Activated CD4-positive, alpha-beta T cell treated with anti-CD3 and anti-CD28 coated beads, Interleukin-10, Interleukin-2, amounts not matched to agents 100 ng/mL and 50 ng/mL, durations not matched to agents 16 hours and 8 hours (primary cell): ENCODE measurements at places on chromosomes 4 and X.

GRCh38 chrX:15645266-15645665 is 19.3 kb downstream of the CLTRN start:
- DNase-seq, result no peak

DNA sequence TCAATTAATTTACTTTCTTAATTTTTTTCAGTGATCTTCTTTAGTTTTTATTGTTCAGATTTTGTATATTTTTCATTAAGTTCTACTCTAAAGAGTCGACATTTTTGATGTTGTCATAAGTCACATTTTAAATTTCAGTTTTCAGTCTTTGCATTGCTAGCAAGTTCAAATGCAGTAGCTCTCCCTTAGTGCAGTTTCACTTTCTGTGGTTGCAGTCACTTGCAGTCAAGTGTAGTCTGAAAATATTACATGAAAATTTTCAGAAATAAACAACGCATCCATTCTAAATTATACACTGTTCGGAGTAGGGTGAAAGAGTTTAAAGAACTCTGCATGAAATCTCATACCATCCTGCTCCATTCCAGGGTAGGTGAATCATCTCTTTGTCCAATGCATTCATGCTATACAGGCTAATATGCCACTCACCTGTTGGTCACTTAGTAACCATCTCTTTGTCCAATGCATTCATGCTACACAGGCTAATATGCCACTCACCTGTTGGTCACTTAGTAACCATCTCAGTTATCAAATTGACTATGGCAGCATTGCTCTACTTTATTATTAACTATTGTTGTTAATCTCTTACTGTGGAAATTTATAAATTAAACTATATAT is 356.9 kb downstream of the STPG2 start:
- DNase-seq, result no peak

GRCh38 chrX:78822157-78822690 is 74.7 kb downstream of the LPAR4 start:
- DNase-seq, result no peak

DNA sequence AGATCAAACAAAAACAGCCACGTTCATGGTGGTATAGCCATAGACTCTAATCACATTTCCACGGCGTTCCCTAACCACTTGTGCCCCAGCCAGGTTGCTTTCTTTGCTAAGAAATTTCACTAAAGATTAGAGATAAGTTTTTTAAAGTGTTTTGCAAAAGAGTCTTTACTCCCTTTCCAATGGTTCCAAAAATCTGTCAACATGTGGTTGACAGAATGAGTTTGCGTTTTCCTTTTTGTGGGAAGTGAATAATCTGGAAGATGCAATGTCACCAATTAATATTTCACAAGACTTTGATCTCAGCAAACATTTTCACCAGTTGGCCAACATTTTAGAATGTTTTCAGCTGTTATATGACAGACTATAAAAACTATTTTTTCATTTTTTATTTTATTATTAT is 35.3 kb downstream of the CXCL1 start:
- no peak for DNase-seq

DNA sequence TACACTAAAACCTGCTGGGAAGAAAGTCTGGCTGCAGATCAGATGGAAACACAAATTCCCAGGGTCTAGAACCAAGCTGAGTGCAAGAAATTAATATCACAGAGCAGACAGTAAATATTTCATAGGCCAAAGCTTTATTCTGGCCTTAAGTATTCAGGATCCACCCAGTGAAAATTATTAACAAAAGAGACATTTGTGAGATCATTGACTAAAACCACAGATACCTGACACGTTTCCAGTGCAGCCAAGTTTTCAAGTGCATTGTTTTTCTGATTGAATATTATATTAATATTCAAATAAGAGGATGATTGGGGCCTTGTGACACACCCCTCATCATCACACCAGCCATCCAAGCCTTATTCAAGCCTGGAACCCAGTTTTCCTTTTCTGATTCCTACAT is 10.3 kb downstream of the ELOVL6 start:
- DNase-seq, result no peak

DNA sequence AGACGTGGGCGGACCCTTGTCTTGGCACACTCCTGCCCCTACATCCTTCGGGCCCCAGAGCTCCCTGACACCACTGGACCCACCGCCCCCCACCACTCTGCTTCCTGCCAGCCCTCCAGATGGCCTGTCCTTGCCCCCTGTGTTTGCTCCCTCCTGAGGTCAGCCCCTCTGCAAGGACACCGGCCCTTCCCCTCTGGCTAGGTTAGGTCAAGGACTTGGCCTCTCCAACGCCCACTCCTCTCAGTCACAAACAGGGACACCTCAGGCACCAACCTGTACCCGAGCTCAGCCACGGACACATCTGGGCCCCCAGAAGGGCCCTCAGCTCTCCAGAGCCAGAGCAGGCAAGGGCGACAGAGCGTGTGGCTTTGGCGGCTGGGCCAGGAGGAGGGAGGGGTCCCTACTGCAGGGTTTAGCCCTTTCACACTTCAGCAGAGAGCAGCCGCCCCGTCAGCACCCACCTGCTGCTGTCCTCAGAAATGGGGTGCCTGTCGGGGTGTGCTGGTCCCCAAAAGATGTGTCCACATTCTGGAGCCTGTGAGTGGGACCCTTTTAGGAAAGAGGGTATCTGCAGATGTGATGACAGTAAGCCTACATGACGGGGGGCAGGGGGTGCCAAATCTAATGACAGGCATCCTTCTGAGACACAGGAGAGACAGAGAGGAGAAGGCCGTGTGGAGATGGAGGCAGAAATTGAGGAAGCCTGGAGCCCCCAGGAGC is 23.5 kb upstream of the DUSP9 start:
- no peak for DNase-seq

DNA sequence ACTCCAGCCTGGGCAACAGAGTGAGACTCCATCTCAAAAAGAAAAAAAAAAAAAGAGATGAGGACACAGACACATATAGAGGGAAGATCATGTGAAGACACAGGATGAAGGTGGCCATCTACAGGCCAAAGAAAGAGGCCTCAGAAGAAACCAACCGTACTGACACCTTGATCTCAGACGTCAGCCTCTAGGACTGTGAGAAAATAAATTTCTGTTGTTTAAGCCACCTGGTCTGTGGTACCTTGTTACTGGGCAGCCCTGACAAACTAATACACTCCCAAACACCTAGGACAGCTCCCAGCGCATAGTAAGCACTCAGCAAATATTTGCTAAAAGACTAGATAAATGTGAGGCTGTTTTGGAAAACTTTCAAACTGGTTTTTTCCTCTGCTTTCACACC is 59.2 kb upstream of the SMIM10 start:
- no peak for DNase-seq

DNA sequence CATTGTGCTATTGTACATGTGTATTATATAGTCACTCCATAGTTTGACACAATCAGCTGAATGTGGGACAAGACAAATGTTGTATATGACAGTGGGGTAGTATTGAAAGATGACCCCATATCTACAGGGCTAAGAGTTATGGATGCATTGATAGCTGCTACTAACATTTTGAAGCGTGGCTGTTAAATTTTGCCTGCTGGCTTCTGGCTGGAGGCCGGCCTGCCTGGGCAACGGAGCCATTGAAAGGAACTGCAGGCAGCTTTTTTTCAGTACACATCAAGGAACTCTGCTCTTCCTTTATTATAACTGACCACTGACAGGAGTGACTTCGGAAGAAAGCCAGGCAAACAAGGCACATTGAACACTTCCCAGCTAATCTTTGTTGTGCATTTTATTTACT is 76.1 kb upstream of the TMEM33 start:
- no peak for DNase-seq

- DNase-seq, result no peak
Measured at GRCh38 chrX:56099271-56099670, 132.9 kb upstream of the KLF8 start.

GRCh38 chr4:8307121-8307520 is 37.6 kb downstream of the HTRA3 start:
- no peak for DNase-seq

GRCh38 chr4:159220353-159220752 is 117.5 kb downstream of the RAPGEF2 start:
- no peak for DNase-seq

GRCh38 chr4:152187693-152188092 is 348.2 kb downstream of the FBXW7 start:
- DNase-seq, result no peak

GRCh38 chr4:157754410-157754809 is 418.4 kb downstream of the GASK1B start:
- DNase-seq, result no peak

- no peak for DNase-seq
Measured at GRCh38 chr4:107693132-107693531, 26.9 kb downstream of the PAPSS1 start.

- DNase-seq, result peak; percentile 76
Measured at GRCh38 chrX:69163936-69164741, 1.1 kb downstream of the PJA1 start.

DNA sequence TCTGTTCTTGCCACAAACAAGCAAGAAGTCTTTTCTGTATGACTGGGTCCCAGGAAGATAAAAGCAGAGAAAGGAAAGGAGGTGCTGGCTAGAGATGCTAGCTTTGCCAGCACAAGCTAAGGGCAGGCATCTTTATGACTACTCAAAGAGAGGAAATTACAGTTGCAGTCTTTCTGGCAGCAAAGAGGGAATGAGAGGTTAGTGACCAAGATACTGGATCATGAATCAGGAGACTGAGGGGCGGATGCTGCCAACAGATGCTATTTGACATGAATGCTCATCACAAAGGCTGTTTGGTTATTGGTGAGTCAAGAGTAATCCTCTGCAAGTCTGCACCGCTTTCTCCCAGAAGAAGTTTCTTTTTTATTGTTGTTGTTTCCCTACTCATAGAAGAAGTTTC is 5.5 kb upstream of the XIAP start:
- DNase-seq, result peak; percentile 43

GRCh38 chr4:1984406-1985191 is 24.2 kb downstream of the NELFA start:
- DNase-seq, result no peak

DNA sequence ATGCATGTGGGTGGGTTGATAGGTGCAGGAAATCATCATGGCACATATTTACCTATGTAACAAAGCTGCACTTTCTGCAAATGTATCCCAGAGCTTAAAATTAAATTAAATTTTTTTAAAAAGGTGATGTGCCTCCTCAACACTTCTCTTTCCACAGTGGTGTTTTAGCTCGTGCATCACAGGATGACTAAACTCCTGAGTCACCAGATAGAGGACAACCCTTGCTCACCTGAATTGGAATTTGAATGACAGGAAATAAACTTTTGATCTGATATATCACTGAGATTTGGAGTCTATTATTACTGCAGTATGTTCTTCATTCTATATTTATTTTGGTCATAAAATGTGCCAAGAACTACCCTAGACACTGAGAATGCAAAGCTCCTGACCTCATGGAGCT is 185.3 kb downstream of the MAPK10 start:
- no peak for DNase-seq

DNA sequence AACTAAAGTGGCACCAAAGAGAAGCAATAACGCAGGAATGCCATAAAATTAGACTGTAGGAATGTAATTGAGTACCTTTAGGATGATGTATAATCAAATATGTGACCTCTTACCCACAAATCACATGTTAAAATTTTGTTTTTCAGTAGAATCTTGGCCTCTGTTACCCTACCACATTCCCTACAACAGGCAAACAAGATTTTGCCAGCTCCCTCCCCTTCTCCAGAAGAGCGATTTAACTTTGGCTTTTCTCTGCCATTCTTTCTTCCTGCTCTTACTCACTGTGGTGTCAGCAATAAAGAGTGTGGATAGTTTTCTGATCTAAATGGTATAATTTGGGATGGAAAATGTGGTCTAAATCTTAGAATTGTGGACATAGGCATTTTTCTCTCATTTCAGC is 57.2 kb downstream of the TRIM2 start:
- DNase-seq, result no peak

DNA sequence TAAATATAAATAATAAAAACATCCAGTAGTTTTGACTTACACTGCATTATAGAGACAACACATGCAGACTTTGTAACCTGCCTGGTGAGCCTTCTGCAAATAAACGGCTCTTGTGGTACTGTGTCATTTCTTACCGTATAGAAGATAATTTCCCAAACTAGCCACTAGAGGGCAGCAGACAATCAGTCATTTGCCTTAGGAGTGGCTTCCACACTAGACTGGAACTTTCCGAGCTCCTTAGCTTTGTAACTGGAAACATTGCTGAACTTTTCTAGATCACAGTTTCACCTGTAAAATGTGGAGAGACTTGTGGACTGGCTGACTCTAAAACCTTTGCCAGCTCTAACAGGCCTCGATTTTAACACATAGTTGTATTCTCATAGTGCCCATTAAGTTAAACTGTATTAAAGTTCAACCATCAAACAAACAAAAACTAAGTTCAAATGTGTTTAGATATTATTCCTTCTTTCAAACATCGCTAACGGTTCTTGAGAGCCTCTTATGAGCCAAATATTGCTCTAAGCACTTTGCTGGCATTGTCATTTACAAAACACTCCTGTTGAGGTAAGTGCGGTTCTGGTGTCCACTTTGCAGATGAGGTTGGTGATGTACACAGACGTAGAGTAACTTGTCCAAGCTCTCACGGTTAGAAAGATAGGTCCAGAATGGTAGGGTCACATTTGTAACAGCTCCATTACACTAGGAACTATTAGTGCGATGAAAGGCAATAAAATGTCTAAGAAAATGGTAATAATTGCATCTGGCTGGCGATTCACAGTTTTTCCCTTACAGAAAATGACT is 345.5 kb downstream of the ANK2 start:
- DNase-seq, result peak; percentile 83

DNA sequence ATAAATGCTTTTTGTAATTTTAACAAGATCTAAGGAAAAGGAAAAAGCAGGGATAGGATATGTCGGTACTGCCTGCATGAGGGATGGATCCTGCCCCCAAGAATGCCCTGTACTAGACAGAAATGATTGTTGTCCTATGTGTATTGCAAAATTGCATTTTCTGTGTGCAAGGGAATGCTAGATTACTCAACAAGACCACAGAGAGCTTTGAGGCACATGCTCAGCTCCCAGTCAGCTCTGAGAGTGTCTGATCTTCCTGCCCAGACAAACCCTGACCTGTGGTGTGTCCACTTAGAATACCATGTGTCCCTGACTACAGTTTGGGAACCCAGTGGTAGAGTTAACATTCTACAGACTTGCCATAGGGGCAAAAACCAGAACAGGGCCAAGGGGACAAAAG is 129.2 kb upstream of the PAK3 start:
- no peak for DNase-seq

GRCh38 chr4:122091397-122091796 is 60.7 kb upstream of the BLTP1 start:
- no peak for DNase-seq

DNA sequence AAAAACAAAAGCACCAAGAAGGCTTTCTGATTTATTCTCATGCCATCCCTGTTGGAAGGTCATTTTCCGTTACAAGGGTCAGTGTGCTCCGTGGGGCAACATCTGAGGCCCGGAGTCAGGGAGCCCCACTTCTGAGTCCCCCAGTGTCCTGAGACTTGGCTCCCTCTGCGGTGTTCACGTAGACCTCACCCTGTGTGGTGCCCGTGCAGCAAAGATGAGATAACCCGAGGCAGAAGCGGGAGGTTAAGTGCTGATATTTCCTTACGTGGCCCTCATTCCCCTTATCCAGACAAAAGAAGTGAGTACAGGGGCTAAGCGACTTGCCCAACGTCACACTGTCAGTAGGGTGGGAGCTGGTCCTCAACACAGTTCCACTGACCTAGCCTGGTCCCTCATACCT is 3.5 kb downstream of the JAKMIP1 start:
- no peak for DNase-seq
